Stimulated activated CD4-positive, alpha-beta T cell treated with anti-CD3 and anti-CD28 coated beads, Interleukin-1b, Interleukin-23, amount 100 ng/mL, for 48 hours (primary cell): ENCODE measurements at places on chromosomes 3 and 15.
A peak's percentile ranks its signal among the peaks of the same experiment; 100 is the strongest.

- DNase-seq: no peak
Observed at GRCh38 chr15:82952158-82953081, at the start of gene HOMER2. Gene HOMER2 (minus strand): TSS chr15:82952720. CDS start chr15:82952535, 185 bp downstream.

GRCh38 chr3:86958534-86958933, 32.4 kb downstream of the VGLL3 start:
- DNase-seq: no peak

GRCh38 chr3:15667484-15667883, 65.9 kb downstream of the BTD start:
- peak; percentile 19 for DNase-seq

DNA sequence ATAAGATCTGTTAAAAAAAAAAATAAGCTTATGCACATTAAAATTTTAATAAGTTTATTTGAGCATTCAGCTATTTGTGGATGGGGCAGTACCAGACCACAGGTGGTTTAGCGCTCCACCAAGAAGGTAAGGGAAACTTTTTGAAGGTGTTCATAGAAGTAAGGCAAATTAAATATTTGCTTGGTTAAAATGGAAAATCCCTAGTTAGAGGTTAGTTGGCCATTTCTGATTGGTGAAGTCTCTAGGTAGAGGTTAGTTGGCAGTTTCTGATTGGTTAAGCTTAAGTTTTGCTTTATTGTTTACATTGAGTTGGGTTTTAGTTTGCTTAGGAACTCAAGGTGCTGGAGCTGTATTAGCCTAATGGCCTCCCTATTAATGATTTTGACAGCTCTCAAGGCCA, 30.7 kb downstream of the SCN11A start:
- no peak for DNase-seq

DNA sequence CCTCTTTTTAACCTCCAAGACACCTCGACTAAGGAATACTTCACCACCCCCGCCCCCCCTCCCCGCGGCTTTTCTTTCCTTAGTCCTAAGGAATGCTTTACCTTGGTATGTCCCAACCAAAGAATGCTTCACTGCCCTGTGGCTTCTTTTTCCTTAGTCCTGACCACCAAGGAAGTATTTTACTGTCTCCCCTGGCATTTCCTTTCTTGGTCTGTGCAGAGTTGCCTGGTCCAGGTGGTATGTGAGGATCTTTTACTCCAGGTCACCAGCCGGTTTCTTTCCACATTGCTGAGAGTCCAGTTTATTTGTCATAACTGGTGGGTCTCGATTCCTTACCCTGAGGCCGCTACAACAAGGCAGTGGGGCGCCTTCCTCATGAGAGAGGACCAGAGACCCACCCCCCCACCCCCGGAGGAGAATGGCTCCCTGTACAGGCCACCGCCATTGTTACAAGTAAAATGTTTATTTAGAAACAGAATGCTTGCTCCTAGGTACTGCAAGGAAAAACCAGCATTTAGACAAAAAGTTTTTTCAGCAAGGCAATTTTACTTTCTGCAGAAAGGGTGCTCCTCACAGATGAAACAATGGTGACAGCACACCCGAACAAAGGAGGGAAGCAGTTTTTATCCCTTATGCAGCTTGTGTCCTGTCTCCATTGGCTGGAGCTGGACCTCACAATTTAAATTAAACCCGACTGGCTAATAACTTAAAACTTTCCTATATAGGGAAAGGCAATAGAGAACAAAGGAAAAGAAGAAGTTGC, 23.1 kb upstream of the MTHFS start:
- no peak for DNase-seq

DNA sequence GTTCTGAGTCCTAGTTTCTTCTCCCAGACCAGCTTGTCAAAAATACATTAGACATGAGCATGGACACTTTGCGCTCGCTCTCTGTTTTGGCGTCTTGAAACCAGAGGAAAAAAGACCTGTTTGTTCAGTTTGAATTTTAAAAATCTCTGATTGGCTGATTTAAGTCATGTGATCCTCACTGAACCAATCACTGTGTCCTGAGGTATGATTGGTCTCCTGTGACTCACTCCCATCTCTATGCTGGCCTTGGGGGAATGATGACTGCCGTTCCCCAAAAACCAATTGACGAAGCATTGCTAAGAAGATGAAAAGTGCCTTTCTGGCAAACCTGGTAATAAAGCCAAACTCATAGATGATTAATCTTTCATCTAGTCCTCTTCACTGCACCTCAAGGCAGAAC, 256.5 kb downstream of the IL5RA start:
- DNase-seq: no peak

GRCh38 chr3:197542741-197543454, 12.9 kb downstream of the BDH1 start:
- no peak for DNase-seq

- DNase-seq: no peak
Observed at GRCh38 chr15:94692710-94693109, 461.3 kb downstream of the MCTP2 start.
